Naive thymus-derived CD4-positive, alpha-beta T cell (primary cell): ENCODE measurements at places on chromosomes 3 and 15.

GRCh38 chr15:76996076-76996525 lies 1.2 kb downstream of the PSTPIP1 start:
- DNase-seq: no peak

DNA sequence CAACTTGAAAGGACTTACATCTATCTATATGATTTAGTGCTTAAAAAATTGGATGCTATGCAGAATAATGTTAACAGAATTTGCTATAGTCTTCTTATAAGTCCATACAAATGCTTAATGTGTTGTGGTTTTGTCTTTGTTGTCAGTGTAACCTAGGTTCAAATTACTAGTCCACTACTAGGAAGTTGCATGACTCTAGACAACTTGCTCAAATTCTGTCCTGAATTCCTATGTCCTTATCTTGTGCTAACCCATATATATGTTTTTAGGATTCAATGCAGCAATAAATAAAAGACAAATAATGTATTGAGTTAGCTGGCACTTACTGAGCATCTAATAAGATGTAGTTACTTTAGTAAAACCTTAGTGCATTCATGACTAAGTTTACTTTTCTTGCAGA lies 276.5 kb upstream of the KCNMB2 start:
- no peak for DNase-seq

DNA sequence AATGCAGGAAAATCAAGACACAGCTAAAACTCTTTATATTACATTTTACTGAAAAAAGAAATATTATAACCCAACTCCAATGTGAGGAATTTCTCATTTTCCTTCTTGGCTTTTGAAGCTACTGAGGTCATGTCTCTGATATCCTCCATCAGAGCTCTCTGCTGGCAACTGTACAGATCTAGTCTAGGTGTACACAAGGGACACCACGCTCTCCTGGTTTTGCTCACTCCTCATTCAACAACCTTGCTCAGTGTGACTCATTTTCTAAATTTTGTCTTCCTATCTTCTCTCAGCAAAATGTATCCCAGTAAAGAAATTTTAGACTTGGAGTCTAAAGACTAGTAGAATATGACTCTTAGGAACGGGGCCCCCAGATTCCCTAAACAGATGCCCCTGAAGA lies 144.3 kb downstream of the KCNMB2 start:
- no peak for DNase-seq

GRCh38 chr3:160754371-160754854 lies 1.6 kb upstream of the PPM1L start:
- DNase-seq: peak; percentile 18

DNA sequence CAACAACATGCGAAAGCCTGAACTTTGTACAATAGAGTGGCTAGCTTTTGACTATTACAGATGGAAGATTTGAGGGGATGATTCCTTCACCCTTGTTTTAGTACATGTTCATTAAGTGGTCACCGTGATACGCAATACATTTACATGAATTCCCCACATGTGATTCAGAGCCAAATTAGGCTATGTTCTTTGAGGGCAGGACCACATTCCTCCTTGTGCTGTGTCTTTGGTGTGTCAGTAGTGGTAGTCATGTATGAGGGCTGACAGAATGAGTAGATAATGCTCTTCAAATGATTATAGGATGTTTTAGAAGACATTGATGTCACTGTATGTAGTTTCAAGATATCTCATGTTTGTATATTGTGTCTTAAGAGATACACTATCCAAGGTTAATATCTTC lies 12.1 kb downstream of the PTPRG start:
- no peak for DNase-seq

- no peak for DNase-seq
Measured at GRCh38 chr15:80992006-80992405, 2.4 kb upstream of the MESD start.

DNA sequence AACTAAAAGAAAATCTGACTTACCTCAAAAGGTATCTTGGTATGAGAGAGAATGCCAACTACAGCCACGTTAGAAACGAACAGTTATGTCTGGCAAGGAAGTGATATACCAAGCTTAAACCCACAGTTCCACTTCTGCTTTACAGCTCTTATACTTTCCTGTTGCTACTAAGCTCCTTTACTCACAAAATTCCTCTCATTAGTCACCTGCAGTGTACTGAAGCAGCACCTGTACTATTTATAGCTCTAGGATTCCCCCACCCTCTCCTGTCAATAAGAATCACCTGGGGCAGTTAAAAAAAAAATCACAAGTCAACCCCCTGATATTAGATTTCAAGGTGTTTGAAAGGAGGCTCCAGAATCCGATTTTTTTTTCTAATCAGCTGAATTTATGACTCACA lies 2.9 kb upstream of the TMEM266 start:
- no peak for DNase-seq

GRCh38 chr3:127820221-127820825 lies 2.0 kb downstream of the MGLL start:
- DNase-seq: no peak

- peak; percentile 32 for DNase-seq
Measured at GRCh38 chr3:69326855-69327300, 59.0 kb downstream of the FRMD4B start.

DNA sequence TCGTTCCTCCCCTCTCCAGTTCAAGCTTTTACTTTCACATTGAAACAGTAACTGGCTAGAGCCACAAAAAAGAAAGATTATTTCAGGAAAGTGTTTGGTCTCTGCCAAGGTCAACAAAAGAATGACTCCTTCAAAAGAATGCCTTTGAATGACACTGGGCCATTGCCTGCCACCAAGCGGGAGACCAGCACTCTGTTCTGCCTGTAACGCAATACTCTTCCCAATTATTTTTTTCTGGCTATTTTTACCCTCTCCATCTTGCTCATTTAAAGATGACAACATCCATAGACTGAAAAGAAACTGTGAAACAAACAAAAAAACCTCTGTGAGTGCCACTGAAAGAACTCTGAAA lies 37.3 kb downstream of the EHHADH start:
- no peak for DNase-seq

- no peak for DNase-seq
Measured at GRCh38 chr3:18989237-18989795, 159.0 kb upstream of the KCNH8 start.

DNA sequence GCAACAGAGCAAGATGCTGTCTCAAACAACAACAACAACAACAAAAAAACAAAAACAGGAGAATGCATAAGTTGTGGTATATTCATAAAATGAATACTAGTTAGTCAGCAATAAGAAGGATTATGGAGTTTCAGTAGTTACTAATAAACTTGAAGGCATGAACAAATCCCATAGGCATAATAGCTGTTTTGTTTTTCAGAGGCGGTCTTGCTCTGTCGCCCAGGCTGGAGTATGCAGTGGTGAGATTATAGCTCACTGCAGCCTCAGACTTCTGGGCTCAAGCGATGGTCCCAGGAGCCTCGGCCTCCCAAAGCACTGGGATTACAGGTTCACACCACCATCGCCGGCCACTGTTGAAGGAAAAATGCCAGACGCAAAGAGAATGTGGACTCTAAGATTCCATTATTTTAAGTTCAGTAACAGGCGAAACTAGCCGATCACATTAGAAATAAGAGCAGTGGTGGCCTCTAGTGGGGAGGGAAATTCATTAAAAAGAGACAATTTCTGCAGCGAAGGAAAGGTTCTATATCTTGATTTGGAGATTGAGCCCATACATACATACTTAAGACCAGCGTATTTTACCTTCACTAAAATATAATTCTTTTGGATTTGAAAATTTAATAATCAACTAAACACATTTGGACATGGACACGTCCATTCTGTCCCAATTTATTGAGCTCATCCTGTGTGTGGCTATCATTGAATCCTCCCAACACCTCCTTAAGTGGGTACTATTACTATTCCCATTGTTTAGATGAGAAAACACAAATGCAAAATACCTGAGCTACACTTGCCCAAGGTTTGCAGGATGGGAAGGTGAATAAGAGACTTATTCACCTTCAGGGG lies 27.4 kb upstream of the HDAC11 start:
- DNase-seq: peak; percentile 64

DNA sequence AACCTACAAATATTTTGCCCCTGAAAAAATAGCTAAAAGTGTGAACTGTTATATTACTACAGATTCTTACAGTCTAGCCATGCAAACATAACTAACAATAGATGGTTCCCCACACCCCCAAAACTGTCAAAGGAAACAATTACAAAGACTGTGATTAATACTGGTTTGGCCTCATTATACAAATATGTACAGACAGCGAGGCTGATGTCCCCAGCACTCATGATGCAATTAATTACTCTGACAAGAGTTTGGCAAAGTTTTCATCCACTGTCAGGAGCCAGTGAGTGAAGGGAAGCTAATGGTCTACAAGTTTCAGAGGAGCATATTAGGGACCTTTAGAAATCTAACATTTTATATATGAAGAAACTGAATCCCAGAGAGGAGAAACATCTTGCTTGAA lies 61.0 kb downstream of the HMG20A start:
- DNase-seq: no peak

DNA sequence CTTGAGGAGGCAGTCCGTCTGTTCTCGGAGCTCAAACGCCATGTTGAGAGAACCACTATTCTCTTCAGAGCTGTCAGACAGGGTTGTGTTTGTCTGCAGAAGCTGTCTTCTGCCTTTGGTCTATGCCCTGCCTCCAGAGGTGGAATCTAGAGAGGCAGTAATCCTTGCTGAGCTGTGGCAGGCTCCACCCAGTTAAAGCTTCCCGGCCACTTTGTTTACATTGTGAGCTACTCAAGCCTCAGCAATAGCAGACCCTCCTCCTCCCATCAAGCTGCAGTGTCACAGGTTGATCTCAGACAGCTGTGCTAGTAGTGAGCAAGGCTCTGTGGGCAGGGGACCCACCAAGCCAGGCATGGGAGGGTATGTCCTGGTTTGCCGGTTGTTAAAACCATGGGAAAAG lies 8.9 kb downstream of the OR5AC2 start:
- DNase-seq: no peak

DNA sequence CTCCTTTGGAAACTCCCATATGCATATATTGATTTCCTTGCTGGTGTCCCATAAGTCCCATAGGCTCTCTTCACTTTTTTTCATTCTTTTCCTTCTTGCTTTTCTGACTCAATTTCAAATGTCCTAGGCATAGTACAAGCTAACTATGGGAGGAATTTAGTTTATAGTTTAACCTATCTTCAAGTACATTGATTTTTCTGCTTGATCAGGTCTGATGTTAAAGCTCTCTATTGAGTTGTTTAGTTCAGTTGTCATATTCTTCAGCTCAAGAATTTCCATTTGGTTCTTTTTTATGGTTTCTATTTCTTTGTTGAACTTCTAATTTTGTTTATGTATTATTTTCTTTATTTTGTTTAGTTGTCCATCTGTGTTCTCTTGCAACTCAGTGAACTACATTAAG lies 121.3 kb upstream of the MNS1 start:
- DNase-seq: no peak

DNA sequence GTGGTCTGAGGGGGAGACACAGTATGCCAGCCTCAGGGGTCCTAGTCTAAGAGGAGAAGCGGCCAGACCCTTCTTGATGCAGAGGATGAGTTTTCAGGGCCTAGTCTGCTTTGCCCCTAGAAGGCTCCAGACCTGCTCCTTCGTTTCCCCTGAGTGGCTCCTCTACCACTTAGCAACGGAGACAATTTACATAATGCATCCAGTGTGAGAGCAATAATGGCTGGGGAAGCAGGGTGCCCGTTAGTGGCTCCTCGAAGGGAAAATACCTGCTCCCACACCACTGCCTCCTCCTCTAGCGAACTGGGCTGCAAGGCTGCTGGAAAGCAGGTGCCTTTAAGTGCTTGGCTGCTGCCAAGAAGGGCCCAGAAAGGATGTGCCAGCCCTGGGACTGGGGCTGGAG lies 38.9 kb downstream of the CACNA2D2 start:
- DNase-seq: no peak

DNA sequence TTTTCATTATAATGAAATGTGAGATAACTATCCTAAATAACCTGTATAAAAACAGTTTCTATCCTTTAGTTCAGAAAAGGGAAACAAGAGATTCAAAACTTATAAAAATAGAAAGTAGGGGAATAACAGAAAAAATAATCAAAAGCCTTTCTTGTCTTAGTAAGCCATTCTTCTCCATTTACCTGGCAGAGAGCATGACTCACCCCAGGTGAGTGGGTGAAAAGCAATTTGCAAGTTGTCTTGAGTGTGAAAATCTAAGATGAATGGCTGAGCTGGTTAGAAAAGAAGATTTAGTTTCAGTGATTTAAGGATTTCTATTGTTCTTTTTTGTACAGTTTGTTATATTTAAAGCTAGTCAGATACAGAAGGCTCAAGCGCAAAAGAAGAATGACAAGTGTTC lies 702.0 kb downstream of the GRM7 start:
- no peak for DNase-seq

GRCh38 chr15:83786336-83786735 lies 132.4 kb downstream of the ADAMTSL3 start:
- DNase-seq: no peak

- no peak for DNase-seq
Measured at GRCh38 chr3:148280623-148281242, 417.0 kb upstream of the AGTR1 start.

- DNase-seq: no peak
Measured at GRCh38 chr3:156253150-156253549, 132.8 kb downstream of the KCNAB1 start.

GRCh38 chr3:100954990-100955389 lies 38.2 kb downstream of the ABI3BP start:
- DNase-seq: no peak

DNA sequence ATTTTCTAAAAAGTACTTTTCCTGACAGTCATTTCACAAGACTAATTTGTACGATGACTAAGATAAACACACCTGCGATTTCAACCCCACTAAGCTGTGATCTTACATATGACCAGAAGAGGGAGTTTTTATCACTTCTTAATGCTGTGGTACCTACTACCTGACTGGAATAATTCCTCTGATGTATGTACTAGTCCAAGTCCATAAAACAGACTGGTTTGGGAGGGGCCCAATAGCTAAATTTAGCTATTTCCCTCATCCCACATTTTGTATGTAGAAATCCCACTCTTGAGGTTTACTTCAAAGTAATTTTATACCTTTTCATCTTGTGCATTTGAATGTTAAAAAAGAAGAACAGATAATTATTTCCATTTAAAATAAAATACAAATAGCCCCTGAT lies 49.7 kb upstream of the SCAANT1 start:
- DNase-seq: peak; percentile 74

DNA sequence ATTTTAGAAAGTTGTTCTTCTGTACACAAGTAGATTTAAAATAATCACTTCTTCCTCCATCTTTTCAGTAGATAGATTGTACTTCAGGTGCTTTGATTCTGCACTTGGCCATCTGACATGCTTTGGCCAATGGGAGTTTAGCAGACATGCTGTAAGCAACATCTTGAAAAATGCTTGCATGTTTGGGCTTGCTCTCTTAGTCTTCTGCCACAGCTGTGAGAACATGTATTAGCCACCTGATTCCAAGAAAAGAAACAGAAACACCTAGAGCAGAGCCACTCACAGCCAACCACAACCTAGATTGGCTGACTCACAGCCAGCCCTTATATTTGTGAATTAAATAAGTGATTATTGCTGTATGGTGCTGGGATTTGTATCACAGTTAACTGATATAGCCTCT lies 70.2 kb upstream of the GADL1 start:
- no peak for DNase-seq

DNA sequence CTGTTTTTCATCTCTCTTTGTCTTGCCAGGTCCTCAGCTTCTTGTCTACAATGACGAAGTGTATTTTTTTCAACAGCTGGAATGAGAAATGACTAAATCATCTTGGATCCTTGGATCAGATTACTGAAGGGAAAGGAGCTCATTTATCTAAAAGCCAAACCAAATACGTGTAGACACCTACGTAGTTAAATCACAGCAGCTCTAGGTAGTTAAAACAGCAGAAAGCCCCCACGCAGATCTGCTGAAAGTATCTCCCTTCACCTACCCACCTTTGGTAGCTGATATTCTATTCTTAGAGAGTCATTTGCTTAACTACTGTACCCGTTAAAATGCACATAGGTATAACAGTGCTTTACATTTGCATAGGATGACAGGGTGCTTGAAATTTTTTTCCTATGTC lies 105.5 kb upstream of the WNT5A start:
- no peak for DNase-seq
